ENCODE measurements at places on chromosomes 2 and 18.

GRCh38 chr2:183072177-183072576 is 6.4 kb upstream of the DUSP19 start:
- DNase-seq = no peak

GRCh38 chr2:48332286-48332685 is 197.7 kb upstream of the STON1 start:
- no peak for DNase-seq

DNA sequence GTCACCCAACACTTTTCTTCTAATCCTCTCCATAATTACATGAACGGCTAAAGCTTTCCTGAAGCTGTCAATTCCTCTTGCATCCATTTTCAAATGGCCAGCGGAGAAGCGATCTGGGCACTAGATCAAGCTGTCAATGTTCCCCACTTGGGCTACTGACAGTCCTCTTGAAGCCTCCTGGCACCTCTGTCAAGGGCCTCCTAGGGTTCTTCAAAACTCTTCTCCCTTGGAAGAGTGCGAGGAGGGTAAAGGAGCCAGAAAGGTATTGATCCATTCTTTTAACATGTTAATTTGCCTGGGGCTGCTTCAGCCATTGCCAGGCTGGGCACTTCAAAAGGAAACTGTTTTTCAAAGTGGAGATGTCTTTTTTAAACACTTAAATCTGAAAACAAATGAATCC is 19.8 kb downstream of the EPHA4 start:
- DNase-seq = no peak

DNA sequence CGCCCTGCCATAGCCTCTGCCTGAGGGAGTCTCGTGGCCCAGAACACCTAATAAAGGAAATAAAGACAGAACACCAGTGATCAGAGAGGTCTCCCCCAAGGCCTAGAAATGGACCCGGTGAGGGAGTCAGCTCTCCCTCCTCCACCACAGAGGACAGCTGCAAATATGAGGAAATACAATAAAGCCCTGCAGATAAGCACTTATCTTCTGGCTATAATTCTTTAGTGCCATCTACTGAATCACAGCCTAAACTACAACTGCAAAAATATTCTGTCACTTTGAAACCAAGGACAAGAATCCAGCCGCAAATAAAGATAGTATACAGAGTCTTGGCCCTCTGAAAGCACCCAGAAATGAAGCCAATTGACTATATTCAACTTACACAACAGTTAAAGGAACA is 42.4 kb upstream of the TACR1 start:
- DNase-seq = no peak

GRCh38 chr2:209986415-209986814 is 16.0 kb upstream of the RPE start:
- DNase-seq = no peak

GRCh38 chr2:43041661-43042360 is 184.6 kb downstream of the ZFP36L2 start:
- DNase-seq = no peak

DNA sequence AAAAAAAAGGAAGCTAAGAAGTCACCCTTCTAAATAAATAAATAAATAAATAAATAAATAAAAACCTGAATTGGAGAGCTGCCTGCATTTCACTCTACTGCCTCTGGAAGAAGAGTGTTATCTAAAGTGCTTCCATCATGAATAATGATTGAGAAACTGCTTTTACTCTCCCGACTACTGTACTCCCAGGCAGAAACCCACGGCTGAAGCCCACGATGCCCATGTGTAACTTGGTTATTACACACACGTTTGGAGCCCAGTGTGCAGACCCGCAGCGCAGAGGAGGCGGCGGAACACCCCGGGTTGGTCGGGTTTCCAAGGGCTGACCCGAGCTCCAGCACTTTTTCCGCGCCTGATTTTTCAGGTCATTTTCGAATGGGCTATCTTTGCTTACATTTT is 697 bp upstream of the SPATS2L start:
- no peak for DNase-seq

DNA sequence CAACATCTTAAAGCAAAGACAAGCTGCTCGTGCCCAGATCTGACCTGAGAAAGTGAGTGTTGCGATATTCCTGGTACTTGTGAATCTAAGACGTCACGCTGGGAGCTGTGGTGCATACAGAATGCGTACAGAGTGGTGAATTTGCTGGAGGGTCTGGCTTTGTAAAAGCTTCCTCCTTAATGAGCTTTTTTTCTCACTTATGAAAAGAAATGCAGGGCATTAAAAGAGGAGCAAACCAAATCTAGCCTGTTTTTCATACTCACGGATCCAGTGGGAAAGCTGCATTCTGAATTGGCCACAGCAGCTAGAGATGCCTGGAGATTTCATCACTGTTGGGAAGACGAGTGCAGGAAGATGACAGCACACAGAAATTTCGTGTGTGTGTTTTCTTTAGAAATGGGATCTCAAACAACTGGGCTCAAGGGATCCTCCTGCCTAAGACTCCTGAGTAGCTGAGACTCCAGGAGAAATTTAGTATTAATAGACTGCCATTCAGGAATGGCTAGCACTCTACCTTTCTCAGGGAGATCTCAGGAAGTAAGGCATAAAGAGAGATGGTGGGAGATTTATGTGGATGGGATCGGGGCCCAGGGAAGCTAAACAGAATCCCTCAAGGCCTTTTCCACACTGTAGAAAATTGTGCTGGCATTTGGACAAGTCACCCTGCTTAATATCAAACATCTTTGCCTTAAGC is 181.3 kb downstream of the ALPK2 start:
- DNase-seq = no peak

DNA sequence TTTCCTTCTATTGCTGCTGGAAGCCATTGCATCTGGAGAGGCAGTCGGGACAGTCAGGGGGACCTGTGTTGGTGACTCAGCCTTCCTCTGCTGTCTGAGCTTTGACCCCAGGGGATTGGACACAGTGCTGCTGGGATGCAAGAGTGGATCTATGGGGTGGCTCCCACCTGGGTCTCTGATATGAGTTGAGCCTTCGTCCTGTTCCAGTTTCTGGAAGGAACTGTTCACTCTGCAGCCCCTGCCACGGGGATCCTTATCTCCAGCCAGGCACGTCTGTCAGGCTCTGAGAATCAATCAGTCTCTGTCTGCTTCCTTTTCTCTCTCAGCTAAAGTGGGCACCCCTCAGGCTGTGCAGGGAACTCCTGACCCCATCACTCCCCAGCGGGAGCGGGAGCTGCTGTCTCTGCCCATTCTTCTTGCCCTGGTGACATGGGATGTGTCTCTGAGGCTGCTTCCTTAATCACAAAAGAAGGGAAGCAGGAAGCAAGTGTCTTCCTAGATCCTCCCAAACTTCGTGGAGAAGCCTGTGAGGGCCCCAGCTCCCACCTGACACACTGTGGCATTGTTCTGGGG is 51.7 kb downstream of the ARHGAP28 start:
- DNase-seq = no peak

All from putamen (tissue), 1 donor.